KG1 (cell line): ENCODE measurements at places on chromosomes 4 and X.
A peak's percentile ranks its signal among the peaks of the same experiment; 100 is the strongest.

- no peak for DNase-seq
Observed at GRCh38 chrX:140177821-140178220, 212.5 kb upstream of the CXorf66 start.

DNA sequence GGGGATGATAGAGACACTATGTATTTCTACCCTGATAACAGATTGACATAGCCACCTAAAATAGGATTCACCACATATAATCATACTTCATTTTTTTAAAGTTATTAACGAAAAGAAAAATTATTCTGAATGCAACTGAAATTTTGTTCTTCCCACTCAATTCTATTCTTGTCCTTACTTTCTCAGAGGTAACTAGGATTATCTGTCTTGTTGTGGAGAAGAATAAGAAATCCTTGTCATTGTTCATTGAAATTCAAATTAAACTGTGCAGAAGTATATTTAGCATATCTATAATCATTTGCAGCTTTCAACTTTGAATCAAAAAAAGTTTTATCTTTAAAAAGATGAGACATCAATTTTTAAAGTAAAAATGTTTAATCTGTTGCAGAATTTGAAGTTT is 40.4 kb upstream of the PRR27 start:
- no peak for DNase-seq

DNA sequence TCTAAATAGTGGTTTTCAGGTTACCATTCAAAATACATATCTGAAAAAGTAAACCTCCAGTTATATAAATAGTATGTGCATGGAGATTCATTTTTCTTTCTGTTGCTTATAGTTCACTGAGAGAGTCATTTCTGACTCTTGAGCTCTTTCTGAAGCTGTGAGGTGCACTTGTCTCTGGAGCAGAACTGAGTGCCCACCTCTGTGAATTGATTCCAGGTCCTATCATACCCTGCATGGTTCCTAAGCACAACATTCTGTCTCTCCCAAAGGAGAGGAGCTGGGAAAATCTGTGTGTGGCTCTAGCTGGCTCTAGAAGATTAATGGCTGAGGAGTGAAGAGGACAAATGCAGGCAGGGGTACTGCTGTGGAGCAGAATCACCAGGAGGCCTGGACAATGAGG is 161.6 kb upstream of the HCCS start:
- no peak for DNase-seq

DNA sequence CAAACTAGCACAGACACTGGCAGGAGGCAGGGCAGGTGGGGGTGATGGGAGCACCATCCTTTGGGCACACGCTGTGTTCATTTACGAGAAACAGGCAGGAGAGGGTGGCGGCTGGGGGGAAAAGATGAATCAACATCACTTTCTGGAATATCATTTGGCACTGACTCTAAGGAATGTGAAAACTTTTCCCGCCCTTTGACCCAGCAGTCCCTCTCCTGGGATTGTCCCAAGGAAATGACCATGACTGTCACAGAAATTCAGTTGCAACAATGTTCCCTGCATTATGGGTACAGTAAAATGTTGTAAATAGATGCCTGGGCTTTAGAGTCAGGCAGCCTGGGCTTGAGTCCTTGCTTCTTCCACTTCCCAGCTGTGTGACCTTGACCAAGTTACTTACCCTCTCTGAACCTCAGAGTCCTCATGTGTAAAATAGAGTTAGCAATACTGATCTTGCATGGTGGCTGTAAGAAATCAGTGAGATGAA is 58.6 kb downstream of the ABLIM2 start:
- no peak for DNase-seq

DNA sequence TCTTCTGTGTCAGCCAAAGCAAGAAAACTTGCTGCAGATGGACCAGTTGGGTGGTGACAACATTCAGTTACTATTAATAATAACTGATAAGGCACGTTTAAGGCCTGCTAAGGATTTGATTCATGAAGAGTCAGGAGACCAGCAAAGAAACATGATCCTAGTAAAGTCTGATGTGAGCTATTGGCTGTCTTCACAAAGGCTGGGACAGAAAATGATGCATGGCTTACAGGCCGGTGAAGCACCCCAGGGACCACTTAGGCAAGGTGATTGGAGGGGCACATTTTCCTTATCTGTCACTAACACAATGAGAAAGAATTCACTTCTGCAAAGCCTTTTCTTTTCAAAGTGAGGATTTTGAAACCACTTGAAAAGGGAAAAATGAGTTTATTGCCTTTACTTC is 65.4 kb upstream of the TRPC3 start:
- no peak for DNase-seq

GRCh38 chr4:144787365-144788258 is 141.7 kb downstream of the HHIP start:
- no peak for DNase-seq

DNA sequence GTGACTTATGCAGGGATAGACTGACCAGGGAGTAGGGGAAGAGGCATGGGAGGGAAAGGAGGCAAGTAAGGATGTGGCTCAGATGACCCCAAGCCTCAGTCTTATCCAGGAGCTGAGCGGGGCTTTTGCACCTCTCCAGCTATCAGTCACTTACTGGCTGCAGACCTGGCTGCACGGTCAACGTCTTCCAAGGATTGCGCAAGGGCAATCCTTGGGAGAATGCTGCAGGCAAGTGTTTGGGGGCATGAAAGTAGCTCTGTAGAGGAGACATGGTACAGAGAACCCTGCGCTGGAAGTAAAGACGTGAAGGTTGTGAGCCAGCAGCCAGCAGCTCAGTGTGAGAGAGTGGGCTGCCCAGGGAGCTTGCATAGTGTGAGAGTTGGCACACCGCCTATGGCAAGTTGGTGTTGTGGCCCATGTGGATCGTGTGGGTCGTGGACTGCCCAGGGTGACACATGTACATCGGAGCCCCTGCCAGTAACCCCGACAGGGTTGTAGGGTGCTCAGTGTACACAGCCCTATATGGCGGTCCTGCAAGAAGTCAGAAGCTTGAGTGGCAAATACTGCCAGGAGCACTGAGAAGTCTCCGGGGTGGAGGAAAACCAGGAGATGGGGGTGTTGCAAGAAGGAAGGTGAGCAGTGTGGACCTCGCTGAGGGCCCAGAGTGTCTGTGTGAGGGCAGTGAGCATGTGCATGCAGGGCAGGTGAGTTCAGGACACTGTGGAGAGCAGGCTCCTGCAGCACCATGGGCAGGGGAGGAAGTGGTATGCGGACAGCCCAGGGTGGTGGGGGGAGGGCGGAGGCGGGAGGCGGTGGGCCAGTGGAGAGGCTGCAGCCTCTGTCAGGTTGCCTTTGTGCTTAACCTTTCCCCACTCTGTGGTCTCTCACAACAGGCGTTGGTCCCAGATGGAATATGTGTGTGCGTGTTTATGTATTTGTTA is 50.9 kb downstream of the KIT start:
- DNase-seq, result no peak

- no peak for DNase-seq
Observed at GRCh38 chr4:176840166-176840565, 47.4 kb upstream of the VEGFC start.

DNA sequence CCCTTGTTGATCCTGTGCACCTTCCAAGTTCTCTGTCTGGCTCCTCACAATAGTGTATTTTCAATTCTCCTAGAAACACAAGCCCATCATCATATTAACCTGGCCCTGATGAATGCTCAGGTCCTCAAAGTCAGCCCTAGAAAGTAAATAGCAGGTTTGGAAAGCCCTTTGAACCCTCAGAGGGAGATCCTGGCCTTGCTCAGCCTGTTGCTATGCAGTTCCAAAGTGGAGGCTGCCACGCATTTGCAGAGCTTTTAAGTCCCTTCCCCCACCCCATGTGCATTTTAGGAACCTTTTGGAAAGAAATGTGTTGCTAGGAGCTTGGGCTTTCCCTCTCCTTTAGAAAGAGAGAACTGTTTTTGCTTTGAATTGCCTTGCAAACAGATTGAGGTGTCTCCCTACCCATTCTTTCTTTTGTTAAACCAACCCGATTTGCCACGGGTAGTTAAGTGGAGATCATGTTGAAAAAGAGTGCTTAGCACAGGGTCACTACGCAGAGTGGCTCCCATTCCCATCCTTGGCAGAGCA is 12.2 kb downstream of the MAMLD1 start:
- no peak for DNase-seq

- DNase-seq, result no peak
Observed at GRCh38 chr4:8699479-8700145, 107.0 kb downstream of the CPZ start.

DNA sequence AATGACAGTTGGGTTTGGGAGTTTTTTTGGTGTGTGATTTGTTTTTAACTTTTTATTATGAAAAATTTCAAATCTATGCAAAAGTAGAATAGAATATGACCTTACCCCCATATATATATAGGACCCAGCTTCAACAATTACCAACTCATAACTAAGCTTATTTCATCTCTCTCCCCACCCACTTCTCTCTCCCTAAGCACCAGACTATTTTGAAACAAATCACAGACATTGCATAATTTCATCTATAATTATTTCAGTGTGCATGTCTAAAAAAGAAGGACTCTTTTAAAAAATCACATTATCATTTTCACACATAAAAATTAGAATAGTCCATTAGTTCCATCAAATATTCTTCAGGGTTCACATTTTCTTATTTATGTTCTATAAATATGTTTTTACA is 28.3 kb upstream of the NKX6-1 start:
- no peak for DNase-seq

- DNase-seq, result no peak
Observed at GRCh38 chr4:150375025-150375424, 206.9 kb upstream of the MAB21L2 start.

DNA sequence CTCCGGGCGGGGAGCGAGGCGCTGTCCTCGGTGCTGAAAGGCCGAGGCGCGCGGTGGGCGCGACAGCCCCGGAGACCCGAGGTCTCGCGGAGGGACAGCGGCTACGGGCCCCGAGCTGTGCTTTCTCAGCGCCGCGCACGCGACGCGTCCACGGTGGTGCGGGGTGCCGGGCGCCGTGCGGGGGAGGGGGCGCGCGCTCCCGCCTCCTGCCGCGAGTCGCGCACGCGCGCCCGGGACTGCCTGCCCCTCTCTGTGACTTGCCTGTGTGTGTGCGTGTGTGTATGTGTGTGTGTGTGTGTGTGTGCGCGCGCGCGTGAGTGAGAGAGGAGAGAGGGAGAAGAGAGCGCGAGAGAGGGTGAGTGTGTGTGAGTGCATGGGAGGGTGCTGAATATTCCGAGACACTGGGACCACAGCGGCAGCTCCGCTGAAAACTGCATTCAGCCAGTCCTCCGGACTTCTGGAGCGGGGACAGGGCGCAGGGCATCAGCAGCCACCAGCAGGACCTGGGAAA is at the start of gene GRIA2:
TSS of gene GRIA2 (plus strand) at position 358 of the 511 bp plus-strand sequence. CDS start 315 bp downstream, outside the sequence.
- DNase-seq, result peak; percentile 2

DNA sequence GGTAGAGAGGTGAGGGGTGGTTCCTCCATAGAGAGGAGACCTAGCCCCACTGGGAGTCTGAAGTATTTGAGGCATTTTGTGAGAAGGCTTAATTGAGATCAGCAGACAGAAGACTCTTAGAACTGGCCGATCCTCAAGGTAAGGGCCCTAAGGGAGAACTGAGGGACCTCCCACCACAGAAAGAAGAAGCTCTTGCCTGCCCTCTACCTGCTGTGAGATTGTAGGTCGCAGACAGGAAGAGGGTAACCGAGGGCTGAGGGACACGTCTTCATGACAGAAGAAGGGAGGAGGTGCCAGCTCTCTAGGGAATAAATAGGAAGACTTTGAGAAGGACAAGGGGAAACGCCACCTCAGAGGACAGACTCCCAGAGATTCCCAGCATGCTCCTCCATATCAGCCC is 24.1 kb upstream of the MAGEC1 start:
- DNase-seq, result no peak

GRCh38 chr4:112523008-112523721 is 7.2 kb upstream of the NEUROG2 start:
- DNase-seq, result peak; percentile 40

- DNase-seq, result no peak
Observed at GRCh38 chrX:31808357-31808756, 736.5 kb upstream of the FTHL17 start.
